ENCODE measurements at places on chromosomes 1 and 21. TPM values are rescaled to one million over a fixed set of nuclear protein-coding genes. Genes with fewer than 3 reads are reported as not detected.

DNA sequence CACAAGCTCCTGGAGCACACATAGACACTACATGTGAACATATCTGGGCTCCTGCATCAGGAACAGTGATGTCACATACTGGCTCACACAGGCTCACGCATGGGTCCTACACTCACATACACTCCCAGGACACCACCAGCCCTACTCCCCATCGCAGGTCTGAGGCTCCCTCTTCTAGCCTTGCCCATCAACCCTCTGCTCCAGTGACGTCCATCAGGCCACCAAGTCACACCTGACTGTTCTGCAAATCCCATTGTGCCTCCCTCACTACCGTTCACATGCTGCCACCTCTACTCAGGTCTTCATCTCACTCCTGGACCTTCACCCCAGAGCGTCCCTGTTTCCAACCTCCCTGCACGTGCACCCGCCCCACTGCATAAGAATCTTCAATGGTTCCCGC is 18.1 kb downstream of the TFAP2E start:
- H3K4me1 ChIP-seq: no peaks in the 10 kb centered on the region
- H3K36me3 ChIP-seq: no peaks in the 10 kb centered on the region
- H3K27ac ChIP-seq: no peak overlapping the region
- H3K4me3 ChIP-seq: no peak overlapping the region
- no peak for DNase-seq

DNA sequence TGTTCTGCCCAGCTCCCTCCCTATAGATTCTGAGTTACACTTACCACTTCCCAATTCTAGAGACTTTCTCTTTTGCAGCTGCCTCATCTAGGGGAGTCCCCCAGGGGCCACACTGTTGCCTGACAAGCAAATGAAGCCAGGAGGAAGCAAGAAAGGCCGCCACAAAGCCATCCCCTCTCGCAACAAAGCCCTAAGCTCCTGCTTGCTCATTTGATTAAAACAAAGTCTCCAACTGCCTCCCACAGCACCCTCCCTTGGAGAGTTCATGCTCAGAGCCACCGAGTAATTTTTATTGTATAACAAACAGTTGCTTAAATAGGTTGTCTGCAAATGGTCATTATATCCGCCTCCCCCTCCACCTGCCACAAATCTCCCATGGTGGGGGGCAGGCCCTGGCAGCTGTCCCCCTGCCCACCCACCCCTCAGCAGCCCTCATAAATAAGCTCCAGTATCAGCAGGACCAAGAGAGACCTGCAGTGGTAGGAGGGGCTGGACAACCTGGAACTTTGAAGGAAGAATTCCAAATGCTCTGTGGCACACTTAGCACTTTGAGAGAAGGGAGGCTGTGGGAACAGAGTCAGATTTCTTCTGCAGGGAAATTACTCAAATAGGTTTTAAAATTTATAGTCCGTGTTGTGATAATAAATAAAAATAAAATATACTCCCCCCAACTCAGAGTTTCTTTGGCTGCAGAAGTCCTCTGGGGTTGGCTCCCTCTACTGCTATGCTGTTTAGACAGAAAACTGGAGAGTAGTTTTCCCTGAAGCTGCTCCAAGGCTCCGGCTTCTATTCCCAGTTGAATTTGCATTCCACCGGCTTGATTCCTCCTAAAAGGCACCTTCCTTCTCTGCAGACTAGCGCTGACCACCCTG is 237.5 kb downstream of the TTLL7 start:
- H3K36me3 ChIP-seq: no peaks in the 10 kb centered on the region
- peaks cover 4% of the 10 kb centered on the region for H3K27me3 ChIP-seq
- no peak for DNase-seq
- no peak overlapping the region for H3K27ac ChIP-seq

DNA sequence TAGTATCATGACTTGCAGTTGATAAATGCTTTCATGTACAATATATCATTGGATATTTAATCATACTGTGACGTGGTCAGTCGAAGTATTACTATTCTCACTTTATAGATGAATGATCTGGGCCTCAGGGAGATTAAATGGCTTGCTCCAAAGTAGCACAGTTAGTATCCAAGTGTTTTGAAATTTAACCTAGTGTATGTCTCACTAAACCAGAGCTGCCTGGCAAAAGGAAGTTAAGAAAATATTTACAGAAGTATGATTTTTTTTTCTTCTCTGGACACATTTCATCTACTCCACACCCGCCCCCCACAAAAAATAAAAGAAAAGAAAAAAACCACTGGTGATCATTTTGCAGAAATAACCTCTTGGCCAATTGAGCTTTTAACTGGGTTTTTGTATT is 71.9 kb upstream of the CXADR start:
- no peaks in the 10 kb centered on the region for H3K4me1 ChIP-seq
- no peaks in the 10 kb centered on the region for H3K36me3 ChIP-seq
- DNase-seq: no peak
- no peak overlapping the region for H3K4me3 ChIP-seq
- H3K27ac ChIP-seq: no peak overlapping the region

GRCh38 chr1:244065960-244066388 is 14.9 kb downstream of the ZBTB18 start:
- no peaks in the 10 kb centered on the region for H3K27me3 ChIP-seq
- no peak overlapping the region for H3K27ac ChIP-seq
- H3K36me3 ChIP-seq: no peaks in the 10 kb centered on the region
- no peak overlapping the region for H3K4me3 ChIP-seq
- DNase-seq: peak; percentile 93
- H3K4me1 ChIP-seq: peaks cover 19% of the 10 kb centered on the region

DNA sequence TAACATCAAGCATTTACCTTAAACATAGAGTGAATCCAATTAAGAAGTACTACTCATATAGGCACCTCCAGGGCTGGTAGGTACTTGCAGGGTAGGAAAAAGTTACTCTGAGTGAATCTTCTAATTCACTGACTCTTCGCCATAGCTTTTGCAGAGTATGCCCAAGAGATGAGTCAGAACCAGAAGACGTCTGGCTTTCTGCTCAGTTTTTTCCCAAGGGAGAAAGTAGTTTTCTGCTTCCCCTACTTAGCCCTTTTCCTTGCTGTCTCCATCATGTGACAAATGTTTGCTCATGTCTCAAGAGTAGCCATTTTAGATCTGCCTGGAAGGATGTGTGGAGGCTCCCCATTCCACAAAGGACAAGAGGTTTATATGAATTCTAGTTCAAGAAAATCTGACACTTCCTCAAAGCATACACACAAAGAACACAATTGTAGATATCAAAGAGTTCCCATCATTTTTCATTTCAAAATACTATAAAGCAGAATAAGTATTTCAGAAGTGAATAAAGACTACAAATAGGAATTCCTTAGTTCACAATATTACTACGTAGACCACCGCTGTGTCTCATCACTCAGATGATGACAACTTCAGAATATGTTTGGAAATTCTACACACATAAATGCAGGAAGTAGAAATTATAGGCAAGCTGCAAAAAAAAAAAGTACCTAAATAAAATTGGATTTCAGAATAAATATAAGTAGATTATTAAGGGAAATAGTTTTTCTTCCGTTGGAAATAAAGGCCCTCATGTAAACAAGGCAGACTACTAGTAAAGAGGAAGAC is 98.5 kb downstream of the ASH1L start:
- peak overlapping the region; percentile 77 for H3K27ac ChIP-seq
- H3K36me3 ChIP-seq: peaks cover 8% of the 10 kb centered on the region
- peak; percentile 83 for DNase-seq
- peaks cover 28% of the 10 kb centered on the region for H3K4me1 ChIP-seq

The DARS2 gene
- total RNA-seq: 17.9 TPM

DNA sequence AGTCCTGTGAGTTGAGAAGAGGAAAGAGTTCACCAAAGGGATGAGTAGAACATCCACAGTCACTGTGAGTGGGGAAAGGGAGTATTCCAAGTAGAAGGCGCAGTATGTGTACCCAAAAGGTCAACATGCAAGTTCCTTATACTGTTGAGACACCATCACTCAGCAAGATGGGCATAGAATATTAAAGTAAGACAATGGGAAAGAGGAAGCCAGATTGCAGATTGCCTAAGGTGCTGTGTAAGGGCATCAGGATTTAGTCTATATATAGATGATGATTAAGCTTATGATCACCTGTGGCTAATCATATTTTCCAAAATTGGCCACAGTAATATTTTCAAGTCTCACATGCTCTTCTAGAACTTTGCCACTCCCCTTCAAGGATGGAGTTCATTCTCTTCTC is 120.1 kb upstream of the CAMK1G start:
- H3K27ac ChIP-seq: no peak overlapping the region
- DNase-seq: no peak
- no peaks in the 10 kb centered on the region for H3K36me3 ChIP-seq
- H3K4me1 ChIP-seq: no peaks in the 10 kb centered on the region
- no peaks in the 10 kb centered on the region for H3K27me3 ChIP-seq

The DMBX1 gene
- 0.07 TPM for total RNA-seq

The LAMB3 gene
- 6.1 TPM for total RNA-seq

The PLPPR4 gene
- total RNA-seq: 0.07 TPM
